ENCODE measurements at places on chromosomes 13 and 19.

- DNase-seq, result no peak
Observed at GRCh38 chr13:46491641-46492040, 61.3 kb upstream of the LRCH1 start.

GRCh38 chr19:15556634-15557181 lies 48.4 kb downstream of the CYP4F22 start:
- DNase-seq, result no peak

- no peak for DNase-seq
Observed at GRCh38 chr13:111183087-111183645, 68.1 kb downstream of the ARHGEF7 start.

DNA sequence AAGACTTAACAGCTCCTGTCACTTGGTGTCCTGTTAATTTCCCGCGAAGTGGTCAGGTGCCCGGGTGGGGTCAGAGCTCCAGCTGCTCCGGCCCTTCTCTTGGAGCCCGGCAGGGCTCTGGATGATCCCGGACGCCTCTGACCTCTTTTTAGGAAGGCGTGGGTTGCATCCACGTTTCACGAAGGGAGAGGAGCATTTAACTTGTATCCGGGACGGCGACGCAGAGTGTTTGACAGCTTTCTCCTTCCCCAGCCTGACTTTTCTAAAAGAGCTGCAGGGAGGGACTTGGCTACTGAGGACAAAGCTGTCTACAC lies 656 bp downstream of the ZNF155 start:
- DNase-seq, result no peak

DNA sequence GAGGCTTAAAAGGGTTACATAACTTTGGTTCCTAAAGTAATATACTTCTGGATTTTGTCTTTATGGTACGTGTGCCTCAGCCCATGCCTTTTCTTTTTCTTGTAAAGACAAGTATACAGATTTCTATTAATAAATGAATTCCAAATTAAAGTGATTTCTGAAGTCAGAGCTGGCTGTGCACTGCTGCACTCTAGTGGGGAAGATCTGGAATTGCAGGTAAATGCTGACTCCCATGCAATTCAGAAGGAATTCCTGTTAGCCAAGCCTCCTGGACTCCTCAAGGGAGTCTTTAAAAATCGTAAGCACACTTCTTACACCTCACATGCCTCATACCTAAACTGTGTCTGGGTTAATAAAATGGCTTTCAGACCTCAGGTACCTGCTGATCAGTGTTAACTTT lies 118.4 kb upstream of the SLC7A1 start:
- DNase-seq, result no peak

DNA sequence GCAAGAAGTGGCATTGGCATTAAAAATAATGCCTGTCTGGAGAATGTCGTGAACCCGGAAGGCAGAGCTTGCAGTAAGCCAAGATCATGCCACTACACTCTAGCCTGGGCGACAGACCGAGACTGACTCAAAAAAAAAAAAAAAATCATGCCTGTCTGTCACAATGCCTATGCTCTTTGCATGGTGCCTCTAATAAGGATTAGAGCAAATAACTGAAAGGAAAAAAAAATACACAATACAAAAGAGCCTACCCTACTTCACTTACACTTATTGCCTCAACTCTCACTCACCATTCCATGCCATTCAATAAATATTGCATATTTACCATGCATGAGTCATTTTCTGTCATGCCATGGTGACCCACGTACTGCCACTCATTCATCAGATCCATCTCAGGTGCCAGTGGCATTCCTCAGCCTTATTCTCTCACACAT lies 49.1 kb downstream of the TBC1D4 start:
- DNase-seq, result no peak

DNA sequence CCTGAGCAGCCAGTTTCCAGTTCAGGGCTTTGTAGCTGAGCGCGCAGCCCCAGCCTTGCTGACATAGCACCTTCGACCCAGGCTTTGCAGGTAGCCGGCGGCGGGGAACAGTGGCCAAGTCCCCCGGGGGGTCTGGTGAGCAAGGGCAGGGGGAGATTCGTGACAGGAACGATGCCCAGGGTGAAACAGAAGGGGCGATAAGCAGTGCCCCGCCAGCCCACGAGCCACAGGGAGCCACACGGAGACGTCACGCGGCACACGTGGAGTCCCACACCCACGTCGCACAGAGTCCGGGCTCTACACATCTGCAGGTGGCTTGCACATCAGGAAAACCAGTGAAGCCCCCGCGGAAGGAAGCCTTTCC lies 127.2 kb downstream of the SOX1 start:
- no peak for DNase-seq

DNA sequence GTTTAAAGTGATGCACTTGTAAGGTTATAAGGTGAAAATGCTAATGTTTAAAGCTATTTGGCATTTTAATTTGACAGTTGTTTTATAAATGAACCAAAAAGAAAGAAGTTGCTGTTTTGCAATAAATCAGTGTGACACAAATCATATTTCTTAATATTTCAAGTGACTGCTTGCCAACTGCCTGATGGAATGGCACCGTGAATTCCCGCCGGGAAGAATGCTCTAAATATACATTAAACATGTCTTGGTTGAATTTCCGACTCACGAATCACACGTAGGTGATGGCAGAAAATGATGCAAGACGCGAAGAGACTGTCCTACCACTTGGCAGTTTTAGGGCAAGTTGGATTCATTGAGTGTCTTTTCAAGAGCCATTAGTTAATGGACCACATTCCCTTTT lies 3.1 kb upstream of the GJB2 start:
- DNase-seq, result no peak

DNA sequence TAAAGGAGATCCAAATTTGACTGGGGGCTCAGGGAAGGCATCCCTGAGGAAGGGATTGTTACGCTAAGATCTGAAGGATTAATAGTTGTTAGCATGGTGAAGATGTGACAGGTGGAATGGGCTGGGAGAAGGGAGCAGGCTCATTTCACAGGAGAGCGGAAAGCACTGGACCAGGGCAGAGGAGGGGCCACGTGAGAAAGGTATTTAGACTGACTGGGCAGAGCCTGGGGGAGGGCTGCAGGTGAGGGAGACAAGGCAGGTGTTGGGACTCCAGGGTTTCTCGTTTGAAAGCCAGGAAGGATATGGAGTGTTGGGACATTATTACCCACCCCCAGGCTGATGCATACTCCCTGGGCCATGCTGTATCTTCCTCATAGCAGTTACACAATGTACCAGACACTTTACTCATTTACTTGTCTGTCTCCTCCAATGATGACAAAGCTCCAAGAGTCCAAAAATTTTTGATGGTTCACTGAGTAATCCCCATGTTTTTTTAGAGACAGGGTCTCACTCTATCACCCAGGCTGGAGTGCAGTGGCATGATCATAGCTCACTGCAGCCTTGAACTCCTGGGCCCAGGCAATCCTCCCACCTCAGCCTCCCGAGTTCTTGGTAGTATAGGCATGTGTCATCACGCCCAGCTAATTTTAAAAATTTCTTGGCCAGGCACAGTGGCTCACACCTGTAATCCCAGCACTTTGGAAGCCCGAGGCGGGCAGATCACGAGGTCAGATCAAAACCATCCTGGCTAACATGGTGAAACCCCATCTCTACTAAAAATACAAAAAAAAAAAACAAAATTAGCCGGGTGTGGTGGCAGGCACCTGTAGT lies 2.3 kb downstream of the TRAPPC6A start:
- peak; percentile 52 for DNase-seq

DNA sequence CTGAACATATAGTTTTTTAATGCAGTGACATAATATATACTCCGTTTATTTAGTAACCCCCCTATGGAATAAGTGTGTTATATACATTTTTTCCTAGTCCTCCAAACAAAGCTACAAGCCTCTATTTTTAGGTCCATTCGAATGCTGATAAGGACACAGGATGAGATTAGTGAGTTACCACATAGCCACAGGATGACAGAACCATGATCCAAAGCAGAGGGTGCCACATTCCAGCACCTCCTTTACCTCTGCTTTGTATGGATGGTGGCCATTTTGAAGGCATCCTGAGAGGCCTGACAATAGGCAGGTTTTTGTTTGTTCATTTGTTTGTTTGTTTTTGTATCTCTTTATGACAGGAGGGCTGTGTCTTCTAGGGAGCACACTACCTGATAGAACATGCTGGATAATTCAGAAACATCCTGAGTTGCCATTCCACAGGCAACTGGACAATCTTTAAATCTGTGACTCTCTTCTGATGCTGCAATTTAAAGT lies 186.3 kb downstream of the MTUS2 start:
- no peak for DNase-seq

- DNase-seq, result no peak
Observed at GRCh38 chr13:78033509-78033908, 114.9 kb upstream of the EDNRB start.

DNA sequence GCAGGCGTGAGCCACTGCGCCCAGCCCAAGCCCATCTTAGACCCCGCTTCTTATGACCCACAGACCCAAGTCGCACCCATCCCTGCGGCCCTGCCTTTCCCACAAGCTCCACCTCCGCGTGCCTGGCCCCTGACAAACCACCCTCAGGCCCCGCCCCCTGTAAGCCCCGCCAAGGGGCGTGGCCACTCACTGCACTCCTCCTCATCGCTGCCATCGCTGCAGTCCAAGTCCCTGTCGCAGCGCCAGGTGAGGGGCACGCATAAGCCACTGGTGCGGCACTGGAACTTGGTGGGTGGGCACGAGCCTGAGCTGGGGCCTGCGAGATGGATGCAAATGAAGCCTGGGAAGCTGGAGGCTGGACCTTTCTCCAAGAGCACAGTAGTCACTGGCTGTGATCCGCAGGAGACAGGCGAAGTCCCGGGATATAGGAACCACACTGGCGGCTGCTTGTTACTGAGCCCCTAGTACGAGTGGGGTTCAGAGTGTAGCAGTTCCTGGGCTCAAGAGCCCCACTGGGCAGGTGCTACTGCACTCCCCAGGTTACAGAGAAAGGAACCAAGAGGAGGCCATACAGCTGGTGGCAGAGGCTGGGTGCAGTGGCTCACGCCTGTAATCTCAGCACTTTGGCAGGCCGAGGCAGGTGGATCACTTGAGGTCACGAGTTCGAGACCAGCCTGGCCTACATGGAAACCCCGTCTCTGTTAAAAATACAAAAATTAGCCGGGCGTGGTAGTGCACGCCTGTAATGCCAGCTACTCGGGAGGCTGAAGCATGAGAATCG lies 3.1 kb downstream of the CD320 start:
- no peak for DNase-seq

DNA sequence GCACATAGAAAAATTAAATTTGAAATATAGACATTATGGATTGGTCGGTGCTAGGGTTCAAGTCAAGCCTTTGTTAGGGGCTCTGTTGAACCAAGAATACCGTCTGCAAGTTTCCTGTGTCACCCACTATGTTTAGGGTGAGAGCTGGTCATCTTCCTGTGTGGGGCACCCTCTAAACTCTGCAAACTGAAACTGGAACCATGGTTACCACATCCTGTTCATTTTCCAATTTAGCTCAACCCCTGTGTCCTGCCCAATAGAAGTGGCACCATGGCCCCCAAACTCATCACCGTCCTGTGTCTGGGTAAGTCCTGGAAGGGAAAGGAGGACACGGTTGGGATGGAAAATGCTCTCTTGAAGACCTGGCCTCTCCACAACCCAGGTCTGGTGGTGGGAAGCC lies 29.9 kb downstream of the LAIR2 start:
- no peak for DNase-seq

DNA sequence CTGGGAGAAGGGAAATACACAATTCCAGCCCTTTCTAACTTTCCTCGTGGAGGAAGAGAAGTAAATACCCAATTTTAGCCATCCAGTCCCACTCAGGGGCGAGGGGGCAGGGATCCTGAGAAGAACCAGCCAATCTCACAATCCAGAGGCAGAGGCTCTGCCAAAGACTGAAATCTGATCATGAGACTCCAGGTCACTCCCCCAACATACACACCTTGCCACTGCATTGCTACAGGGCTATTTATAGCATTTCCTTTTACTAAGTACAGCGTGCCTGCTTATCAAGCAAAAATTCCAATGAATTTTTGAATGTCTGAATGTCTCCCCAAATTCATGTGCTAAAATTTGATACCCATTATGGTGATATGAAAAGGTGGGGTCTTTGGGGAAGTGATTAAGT lies 1687.5 kb downstream of the EFNB2 start:
- DNase-seq, result no peak

GRCh38 chr13:27283906-27284493 lies 13.4 kb downstream of the RASL11A start:
- peak; percentile 34 for DNase-seq

DNA sequence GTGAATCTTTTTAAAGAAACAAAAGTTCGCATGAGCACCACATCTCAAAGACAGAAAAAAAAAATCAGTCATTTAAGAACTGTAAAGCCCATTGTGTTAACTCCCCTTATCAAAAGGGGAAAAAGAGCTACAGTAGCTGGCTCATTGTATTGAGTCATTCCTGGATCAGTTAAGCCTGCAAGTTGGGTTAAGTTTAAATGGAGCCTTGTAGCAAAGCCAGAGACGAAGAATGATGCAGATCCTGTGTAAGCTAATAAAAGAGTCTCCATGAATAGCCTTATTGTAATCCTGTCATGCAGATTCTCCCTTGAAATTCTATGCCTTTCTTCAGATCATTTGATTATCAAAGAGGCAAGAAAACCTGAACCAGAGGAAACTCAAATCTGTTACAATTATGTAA lies 83.8 kb downstream of the CRYL1 start:
- DNase-seq, result no peak

DNA sequence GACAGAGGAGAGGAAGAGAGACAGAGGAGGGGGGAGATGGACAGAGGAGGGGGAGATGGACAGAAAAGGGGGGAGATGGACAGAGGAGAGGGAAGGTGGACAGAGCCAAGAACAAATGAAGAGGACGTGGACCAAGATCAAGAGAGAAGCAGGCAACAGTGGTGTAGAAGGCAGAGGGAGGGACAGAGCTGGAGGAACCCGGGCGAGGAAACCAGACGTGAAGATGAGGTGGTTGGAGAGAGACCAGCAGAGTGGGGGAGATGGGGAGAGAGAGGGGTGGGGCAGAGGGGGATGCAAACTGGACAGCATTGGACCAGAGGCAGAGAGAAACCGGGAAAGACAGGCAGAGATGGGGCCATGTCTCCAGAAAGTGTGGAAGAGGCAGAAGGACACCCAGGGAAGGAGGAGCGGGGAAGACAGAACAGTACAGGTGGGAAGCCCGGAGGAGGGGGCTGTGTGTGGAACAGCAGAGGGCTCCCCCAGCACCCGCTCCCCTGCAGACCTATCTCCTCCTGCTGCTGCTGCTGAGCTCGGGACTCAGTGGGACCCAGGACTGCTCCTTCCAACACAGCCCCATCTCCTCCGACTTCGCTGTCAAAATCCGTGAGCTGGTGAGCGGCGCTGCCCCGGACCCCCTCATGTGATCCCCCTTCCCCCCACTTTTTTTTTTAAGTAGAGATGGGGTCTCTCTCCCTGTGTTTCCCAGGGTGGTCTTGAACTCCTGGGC lies 1.3 kb downstream of the FLT3LG start:
- no peak for DNase-seq

- no peak for DNase-seq
Observed at GRCh38 chr19:2353887-2354592, 6.0 kb upstream of the TMPRSS9 start.

DNA sequence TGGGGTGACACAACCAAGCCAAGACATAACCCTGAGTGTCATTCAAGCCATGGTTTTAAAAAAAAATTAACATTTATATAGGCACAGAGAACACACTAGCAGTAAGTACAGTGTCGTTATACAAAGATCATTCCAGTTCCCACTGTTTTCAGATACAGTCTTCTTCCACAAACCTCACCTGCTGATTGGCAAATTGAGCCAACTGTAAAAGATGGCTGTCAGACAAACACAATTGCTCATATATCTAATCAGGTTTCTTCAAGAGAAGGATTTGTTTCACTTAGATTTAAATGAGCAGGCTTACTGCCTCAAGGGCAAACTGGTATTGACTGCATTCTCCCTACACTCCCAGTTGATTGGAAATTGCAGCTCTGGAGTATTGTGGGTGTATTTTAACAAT lies 308.9 kb downstream of the RBM26 start:
- DNase-seq, result no peak

Measured in NCI-H146 (cell line).